Testis (tissue), 5 donors: ENCODE measurements at places on chromosomes 1 and 21.

DNA sequence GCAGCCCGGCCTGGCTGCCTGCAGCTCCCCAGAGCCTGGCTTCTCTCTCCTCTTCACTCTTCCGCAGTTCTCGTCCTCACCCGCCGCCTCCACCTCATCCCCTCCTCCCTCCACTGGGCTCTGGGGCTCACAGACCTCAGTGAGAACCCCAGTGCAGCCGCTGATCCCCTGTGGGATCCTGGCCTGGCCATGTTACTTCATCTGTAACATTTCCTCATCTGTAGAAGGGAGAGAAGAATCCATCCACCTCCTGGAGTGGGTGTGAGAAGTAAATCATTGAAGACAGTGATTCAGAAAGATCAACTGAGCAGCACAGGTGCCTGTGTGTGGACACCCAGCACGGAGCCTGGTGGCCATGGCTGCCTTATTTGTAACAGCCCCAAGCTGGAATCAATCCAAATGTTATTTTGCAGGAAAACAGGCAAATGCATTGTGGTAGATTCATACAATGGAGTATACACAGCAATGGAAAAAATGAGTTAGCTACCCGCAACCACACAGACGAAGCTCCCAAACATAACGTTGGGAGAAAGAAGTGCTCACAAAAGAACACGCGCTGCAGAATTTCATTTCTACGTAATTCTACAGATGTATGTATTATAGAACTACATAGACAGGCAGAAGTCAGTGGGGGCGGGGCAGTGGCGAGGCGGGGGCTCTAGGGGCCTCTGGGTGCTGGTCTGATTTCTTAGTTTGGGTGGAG is 8.7 kb downstream of the LAPTM5 start:
- no peak for DNase-seq

- DNase-seq: no peak
Measured at GRCh38 chr1:220219865-220220698, 52.2 kb downstream of the RAB3GAP2 start.

DNA sequence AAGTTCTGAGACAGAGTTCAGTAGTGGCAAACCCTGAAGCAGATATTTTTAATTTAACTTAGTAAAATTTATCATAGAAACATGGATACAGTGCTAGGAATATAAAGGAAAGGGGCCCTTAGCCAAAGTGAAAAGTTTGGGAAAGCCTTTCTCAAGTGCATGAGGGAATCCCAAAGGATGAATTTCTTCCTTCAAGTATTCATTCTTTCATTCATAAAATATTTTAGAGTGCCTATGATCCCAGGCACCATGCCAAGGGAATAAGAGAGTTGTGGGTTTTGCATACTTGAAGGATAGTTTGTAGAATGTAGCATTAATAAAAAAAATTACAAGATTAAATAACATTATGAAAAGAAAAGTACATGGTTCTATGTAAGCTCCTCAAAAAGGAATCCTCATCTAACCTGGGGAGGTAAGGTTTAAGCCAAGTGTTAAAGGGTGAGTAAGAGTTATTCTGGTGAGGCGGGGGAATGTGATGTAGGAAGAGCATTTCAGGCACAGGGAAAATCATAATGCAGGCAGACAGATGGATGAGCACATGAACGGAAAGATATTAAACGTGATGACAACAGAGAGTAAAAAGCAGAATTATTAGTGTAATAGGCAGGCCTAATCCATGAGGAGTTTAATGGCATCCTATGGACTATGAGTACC is 40.4 kb upstream of the NTNG1 start:
- DNase-seq: no peak

GRCh38 chr1:115530407-115530806 is 111.4 kb upstream of the VANGL1 start:
- no peak for DNase-seq

GRCh38 chr1:8600336-8600735 is 217.1 kb downstream of the RERE start:
- no peak for DNase-seq

- peak; percentile 51 for DNase-seq
Measured at GRCh38 chr1:55720261-55720660, 505.1 kb upstream of the USP24 start.

DNA sequence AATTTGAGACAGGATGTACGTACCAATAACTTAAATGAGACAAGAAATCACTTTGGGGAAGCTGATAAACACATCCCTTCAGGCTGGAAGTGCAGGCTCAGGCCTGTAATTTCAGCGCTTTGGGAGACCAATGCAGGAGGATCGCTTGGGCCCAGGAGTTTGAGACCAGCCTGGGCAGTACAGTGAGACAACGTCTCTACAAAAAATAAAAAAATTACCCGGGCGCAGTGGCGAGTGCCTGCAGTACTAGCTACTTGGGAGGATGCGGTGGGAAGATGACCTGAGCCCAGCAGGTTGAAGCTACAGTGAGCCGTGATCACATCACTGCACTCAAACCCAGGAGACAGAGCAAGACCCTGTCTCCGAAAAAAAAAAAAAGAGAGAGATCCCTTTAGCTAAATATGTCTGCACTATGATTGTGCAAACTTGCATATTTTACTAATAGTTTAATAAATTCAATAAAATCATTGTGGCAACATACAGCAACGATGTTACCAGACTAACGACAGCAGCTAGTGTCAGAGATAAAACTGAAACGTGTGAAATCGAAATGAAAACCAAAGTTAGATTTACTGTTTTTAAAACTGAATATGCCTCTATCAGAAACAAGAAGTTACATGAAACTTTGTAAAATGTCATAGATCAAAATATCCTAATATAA is 54.7 kb downstream of the CD2 start:
- no peak for DNase-seq

DNA sequence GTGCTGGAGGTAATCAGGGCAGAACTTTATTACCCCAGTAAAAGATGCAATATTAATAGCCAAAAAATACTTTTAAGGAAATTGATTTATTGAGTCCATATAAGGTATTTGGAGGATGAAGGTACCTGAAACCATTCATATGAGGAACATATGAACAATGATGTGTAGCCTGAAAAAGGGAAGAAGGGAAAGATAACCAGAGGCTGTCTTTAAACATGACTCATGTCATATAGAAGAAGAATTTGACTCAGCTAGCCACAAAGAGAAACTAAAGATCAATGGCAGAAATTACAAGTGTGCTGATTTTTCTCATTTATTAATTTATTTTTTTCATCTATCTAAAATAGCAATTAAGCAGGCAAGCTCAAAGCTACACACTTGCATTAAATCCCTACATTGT is 136.2 kb upstream of the DUSP10 start:
- no peak for DNase-seq

- no peak for DNase-seq
Measured at GRCh38 chr1:119001181-119002027, 13.3 kb upstream of the TBX15 start.

DNA sequence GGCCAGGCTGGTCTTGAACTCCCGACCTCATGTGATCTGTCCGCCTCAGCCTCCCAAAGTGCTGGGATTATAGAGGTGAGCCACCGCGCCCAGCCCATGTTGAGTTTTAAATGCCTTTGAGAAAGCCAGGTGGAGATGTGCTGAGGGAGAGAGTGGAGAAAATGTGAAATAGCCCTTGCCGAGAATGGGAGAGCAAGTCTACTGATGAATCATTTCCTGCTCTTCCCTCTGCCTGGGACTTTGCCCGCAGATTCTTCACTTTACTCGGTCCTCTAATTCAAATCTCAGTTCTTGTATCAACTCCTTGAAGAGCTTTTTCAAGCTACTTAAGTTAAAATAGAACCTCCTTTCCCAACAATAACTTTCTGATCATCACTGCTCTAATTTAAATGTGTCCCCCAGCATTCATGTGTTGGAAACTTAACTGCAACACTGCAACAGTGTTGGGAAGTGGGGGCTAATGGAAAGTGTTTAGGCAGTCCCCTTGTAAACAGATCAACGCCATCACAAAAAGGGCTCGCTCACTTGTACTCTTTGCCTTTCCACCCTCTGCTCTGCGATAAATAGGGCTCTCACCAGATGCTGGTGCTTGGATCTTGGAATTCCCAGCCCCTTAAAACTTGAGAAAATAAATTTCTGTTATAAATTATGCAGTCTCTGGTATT is 27.8 kb downstream of the OSBPL9 start:
- DNase-seq: no peak

- no peak for DNase-seq
Measured at GRCh38 chr1:78624035-78624434, 3.8 kb downstream of the IFI44L start.

DNA sequence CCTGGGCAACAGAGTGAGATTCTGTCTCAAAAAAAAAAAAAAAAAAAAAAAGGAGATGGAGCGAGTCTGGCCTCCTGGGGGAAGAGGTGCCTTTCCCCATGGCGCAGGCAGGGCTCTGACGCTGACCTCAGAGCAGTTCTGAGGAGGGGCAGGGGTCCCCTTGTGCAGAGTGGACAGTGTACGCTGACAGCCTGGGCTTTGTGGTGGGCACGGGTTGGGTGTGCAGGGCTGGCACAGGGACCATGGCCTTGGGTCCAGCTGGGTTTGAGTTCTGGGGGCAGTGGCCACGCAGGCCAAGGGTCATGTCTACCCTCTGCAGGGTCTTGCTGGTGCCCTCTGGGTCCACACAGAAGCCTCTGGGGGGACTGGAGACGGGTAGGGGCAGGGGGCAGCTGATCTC is 260.1 kb upstream of the C1orf174 start:
- DNase-seq: no peak

- DNase-seq: peak; percentile 71
Measured at GRCh38 chr1:115641762-115642167, at the start of gene VANGL1. TSS of gene VANGL1 (plus strand) at chr1:115641970. CDS start at chr1:115651414, 9,444 bp downstream.

- DNase-seq: no peak
Measured at GRCh38 chr1:98044766-98045165, 123.9 kb upstream of the DPYD start.

GRCh38 chr21:18716578-18717138 is 313.1 kb upstream of the TMPRSS15 start:
- DNase-seq: no peak

DNA sequence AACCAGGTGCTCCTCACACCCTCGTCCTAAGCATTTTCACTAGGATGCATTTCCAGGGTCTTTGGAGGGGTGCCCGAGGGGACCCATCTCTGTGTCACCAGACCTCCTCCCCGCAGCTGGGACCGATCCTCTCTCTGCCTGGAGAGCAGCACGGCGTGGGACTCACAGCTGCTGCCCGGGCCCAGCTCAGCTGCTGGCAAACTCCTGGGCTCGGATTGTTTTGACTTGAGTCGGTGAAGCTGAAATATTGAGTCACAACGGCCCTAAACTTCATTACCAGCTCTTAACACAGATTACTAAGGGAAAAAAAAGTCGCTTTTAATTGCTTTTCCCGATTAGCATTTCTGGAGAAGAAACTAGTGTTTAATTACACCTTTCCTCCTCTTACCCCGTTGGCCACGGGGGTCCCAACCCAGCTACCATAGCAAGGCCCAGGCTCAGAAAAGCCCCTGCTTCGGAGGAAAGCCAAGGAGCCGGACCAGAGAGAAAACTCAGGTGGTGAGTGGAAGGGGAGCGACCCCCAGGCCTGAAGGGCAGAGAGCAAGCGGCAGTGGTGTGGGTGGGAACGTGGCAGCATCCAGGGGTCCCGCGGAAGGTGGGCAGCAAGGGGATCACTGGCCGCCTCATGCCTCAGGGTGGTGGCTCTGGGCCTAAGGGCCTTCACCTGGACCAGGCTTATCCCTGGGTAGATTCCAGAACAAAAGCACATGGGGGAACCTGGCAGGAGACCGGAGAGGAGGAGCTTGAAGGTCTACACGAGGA is 41.7 kb downstream of the CASZ1 start:
- no peak for DNase-seq

DNA sequence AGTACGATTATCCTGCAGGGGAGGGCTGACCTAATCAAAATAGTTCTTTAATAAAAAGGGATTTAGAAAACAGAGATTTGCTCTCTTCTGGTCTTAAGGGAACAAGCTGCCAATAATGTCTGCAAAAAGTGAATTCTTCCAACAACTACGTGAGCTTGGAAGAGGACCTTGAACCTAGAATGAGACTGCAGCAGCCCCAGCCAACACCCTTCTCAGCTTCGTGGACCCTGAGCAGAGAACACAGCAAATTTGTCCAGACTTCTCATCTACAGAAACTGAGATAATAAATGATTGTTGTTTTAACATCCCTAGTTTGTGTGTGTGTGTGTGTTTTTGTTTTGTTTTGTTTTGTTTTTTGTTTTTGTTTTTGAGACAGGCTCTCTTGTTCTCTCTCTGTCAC is 309.4 kb downstream of the GRIK1 start:
- no peak for DNase-seq
